ENCODE measurements at places on chromosomes 11 and 22.

- no peak for DNase-seq
Observed at GRCh38 chr11:38123673-38124072, 1525.6 kb upstream of the RAG2 start.

DNA sequence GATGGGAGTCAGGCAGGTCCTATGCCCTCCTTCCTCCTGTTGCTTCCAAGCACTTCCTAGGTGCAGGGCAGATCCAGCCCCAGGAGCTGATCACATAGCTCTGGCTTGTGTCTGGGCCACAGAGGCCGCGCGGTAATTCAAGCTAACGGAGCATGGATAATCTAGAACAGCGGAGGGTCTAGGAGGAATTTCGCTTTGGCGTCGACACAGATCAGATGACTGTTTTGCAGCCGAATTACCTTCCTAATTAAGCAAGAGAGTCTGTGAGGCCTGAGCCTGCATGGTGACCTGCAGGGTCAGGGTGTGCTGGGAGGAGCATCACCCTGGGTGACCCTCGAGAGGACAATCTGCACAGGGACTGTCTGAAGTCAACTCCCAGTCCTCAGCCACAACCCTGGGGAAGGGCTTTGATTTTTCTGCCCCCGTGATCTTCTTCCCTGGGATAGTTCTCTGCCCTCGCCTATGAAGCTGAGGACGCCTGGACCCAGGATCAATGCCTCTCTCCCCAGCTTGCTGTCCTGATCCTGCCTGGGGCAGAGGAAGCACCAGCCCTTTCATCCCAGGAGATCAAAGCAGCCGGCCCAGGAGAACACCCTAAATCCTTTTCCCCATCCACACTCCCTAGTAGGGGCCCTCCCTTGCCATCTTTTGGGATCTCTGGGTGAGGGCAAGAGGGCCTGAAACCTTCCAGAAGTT, 11.0 kb downstream of the NECTIN1 start:
- DNase-seq = no peak

- DNase-seq = no peak
Observed at GRCh38 chr11:129951201-129951865, 51.3 kb downstream of the PRDM10 start.

DNA sequence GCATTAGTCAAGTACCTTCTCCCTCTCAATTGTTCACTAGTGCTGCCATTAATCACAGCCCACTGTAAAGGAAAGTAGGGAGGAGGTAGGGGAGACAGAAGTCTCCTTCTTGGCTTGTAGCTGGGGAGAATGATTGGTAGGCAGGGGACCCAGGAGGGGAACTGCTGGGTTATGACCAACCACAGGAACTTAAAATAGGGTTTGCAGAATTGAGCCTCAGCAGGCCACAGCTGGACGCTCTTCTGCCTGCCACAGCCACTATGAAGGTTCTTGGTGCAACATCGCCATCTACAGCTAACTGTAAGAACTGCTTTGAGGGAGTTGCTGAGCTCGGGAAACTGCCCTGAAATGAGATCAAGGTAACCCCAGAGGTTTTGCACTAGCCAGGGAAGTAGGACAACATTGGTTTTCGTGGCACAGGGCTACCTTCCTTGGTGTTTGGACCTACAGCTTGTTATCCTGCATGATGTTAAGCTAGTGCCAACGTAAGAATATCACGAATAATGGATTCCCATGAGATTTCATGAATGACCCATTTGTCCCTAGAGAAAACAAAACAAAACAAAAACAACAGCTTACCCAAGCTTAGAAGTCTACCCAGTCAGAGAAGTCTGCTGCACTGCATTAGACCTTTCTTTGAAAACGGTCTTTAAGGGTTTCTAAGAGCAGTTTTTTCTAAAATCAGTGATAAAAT, 787.1 kb upstream of the API5 start:
- peak; percentile 63 for DNase-seq

GRCh38 chr22:38745676-38746460, 9.9 kb downstream of the SUN2 start:
- DNase-seq = peak; percentile 86

GRCh38 chr22:36839356-36840073, 21.3 kb upstream of the NCF4 start:
- no peak for DNase-seq

DNA sequence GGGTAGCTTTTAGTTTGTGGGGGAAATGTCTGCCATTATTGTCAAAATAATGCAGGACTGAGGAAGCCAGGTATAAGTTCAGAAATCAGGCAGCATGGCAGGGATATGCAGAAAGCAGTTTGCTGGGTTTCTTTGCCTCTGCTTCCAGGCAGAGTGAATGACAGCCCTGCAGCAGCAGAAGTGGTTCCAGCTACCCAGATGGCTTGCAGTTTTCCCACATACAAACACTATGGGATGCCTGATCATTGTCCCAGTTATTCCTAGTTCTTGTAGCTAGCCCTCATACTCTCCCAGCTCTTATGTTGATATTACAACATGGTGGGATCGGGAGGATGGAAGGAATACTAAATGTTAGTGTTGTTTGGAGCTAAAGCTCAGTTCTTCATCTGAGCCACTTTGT, 2.8 kb upstream of the DIXDC1 start:
- no peak for DNase-seq

- no peak for DNase-seq
Observed at GRCh38 chr11:44885919-44886789, 64.5 kb downstream of the TP53I11 start.

DNA sequence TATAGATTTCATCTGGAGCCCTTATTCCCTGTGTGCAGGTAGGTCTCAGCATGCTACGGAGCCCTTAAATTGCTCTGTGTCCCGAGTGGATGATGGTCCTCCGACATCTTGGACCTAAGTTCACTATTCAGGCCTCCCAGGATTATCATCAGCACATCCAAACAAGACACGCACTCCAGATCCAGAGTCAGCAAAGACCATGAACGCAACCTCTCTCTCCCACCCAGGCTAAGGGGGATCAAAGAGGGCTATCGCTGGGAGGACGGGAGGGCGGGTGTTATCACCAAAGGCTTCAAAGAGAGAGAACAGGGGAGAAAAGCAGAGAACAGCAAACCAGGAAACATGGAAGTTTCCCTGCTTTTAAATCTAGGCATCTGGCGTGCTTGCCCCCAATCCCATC, 659.4 kb downstream of the TBC1D22A start:
- no peak for DNase-seq

- no peak for DNase-seq
Observed at GRCh38 chr11:57873196-57873911, 111.8 kb downstream of the CTNND1 start.

GRCh38 chr11:74669211-74670160, 61.7 kb downstream of the CHRDL2 start:
- DNase-seq = no peak

- no peak for DNase-seq
Observed at GRCh38 chr11:128584253-128584652, 3.1 kb downstream of the ETS1 start.

- DNase-seq = no peak
Observed at GRCh38 chr11:19524171-19524671, 188.4 kb upstream of the NAV2 start.

- DNase-seq = no peak
Observed at GRCh38 chr11:112658431-112658878, 302.8 kb upstream of the NCAM1 start.

DNA sequence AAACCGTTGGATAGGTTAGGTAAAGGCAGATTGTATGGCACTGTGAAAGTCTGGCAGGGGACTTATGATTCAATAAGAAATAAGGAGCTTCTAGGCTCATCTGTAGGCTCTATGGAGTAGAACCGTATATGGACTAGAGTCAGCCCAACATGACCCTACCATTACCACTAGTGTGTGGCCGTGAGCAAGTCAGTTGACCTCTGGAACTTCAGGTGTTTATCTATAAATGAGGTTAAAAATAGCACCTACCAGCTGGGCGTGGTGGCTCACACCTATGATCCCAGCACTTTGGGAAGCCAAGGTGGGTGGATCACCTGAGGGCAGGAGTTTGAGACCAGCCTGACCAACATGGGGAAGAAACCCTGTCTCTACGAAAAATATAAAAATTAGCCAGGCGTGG, 4.4 kb downstream of the HINFP start:
- no peak for DNase-seq

DNA sequence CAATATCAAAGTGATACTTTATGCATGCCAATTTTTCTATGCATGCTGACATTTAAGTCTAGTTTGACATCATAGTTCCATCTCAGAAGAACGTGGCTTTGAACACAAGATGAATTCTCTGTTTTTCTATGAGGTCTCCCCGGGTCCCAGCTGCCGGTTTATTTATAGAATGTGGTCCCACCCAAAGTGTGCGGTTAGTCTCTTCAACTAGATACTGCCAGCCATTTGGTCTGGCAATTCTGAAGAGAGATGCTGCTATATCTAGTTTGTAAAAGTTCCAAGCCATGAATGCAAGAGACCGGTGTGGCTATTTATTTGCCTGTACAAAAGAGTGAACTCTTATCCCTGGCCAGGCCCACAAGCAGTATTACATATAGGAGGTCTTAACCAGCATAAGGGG, 9.2 kb downstream of the OR5A2 start:
- no peak for DNase-seq

DNA sequence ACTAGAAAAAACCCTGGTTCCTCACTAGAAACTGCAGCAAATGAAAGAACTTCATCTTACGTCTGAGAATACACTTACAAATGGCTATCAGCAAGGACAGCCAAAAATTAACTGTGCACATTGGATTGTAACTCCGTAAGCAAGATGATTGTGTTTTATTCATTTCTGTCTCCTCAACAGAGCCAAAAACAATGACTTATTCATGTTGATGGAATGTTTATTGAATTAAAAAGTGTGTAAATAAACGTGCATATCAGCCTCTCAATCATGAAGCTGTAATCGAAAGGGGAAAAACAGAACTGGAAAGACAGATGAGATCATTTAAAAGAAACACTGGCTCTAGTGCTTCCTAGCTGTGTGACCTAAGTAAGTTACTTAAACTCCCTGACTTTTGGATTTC, 307.5 kb upstream of the ZC3H12C start:
- no peak for DNase-seq

DNA sequence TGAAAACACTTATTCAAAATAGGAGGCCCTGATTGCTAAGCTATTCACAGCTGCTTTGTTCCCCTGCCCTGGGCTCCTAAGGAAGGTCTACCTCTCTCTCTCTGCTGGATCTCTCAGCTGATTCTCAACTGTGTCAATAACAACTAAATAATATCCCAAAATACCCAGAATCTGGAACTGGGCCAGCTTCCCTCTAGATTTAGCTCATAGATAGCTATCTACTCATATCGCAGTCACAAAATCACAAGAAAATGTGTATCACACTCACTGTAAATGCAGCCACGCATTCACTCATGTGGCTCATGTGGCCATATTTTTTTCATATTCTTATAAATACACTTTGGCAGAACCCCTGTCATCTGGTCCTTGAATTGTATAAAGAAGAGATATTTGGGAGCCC, 555.1 kb downstream of the OPCML start:
- peak; percentile 41 for DNase-seq

GRCh38 chr11:43693731-43694130, 13.2 kb downstream of the HSD17B12 start:
- DNase-seq = no peak

DNA sequence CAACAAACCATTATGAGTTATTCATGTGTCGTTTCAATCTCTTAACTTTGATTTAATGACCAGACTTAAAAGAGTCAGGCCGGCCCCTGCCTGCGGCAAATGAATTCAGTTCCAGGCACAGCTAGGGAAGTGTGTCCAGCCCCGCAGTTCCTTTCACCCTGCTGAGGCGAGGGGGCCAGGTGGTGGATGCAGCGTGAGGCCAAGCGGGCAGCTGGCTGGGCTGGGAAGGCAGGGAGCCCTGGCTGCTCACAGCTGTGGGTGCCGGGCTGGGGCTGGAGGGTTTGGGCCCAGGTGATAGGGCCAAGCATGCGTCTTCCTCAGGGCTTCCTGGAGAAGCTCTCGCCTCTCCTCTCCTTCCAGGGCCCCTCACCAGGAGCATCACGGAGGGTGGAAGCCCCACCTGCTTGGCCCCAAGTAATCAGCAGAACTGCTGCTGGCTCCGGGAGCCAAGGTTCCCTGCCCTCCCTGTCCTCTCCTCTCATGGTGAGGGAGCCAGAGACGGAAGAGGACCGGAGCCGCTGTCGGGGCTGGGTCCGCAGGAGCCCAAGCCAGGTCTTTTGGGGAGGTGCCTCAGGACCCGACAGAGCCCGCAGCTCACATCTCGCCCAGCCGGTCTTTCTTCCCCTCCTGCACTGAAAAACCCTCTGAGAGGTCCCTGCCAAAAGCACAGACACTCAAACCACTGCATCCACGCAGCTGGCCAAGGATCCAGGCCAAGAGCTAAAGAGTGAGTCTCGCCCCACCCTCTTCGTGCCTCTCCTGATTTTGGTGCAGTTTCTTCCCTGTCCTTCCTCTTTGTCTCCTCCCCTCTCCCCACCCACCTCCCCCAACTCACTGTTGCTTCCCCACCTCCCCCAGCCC, 97.0 kb downstream of the ST3GAL4 start:
- no peak for DNase-seq

- DNase-seq = no peak
Observed at GRCh38 chr22:22178992-22179391, 65.6 kb upstream of the VPREB1 start.

- no peak for DNase-seq
Observed at GRCh38 chr22:37295213-37295886, 13.0 kb downstream of the CYTH4 start.

- no peak for DNase-seq
Observed at GRCh38 chr11:59615120-59615636, 396 bp downstream of the OSBP start.

DNA sequence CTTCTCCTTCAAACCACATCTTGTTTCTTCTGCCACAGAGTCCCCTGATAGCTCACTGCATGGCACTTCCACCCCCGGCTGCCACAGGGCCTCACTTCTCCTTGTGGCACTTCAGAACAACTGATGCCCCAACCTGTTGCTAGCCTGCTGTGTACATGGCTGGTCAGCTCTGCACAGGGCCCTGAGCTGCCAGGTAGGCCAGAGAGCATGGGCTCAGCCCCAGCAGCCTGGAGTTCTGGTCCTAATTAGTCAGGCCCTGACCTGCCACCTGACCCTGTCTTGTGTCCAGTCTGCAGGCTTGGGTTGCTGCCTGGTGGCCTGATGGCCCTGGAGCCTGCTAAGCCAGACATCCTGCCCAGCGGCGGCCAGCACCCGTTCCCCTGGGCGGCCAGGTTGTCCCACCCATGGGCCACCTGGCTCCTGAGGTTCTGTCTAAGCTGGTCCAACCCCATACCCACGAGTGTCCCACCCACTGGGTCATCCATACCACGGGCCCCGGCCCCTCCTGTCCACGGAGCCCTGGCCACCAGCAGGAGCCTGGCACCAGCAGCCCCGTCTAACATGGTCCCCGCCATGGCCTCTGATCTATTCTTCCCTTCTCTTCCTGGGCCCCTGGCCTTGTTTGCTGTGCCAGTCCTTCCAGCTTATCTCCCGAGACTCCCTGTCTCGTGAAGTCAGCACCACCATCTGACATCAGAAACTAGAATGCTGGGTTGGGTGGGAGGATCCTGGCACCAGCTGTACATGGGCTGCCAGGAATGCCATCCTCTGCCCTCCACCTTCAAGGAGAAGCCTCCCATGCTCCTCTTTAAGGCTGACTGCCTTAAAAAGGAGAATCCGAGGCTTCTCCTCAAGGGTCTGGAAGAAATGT, 3.1 kb upstream of the CERK start:
- DNase-seq = no peak

- no peak for DNase-seq
Observed at GRCh38 chr11:128548649-128549255, 38.6 kb downstream of the ETS1 start.

All from DMS153 (cell line).